Activated CD8-positive, alpha-beta T cell treated with anti-CD3 and anti-CD28 coated beads for 36 hours (primary cell): ENCODE measurements at places on chromosomes 3 and 15. TPM values are rescaled to one million over a fixed set of nuclear protein-coding genes. Genes with fewer than 3 reads are reported as not detected.

DNA sequence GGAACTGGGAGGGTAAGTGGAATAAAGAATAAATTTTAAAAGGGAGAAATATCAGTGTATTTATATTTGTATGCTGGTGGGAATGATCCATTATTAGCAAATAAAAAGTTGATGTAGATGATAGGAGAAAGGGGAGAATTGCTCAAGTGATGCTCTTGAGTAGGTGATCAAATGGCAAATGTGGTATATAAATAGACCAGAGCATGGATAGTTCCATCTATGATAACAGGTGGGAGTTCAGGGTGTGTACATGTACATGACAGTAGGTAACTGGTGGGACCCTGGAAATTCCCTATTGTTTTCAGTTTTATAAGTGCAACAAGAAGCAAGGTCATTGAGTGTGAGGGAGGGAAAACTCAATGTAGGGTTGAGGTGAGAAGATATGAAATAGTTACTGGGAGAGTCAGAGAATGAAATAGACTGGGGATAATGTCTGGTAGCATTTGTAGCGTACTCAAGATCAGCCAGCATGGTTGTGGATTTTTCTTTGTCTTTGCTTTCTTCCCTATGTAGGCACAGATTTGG lies 31.3 kb upstream of the EBLN2 start:
- no peak for DNase-seq
- peaks cover 78% of the 10 kb centered on the region for H3K4me1 ChIP-seq
- H3K4me3 ChIP-seq = no peak overlapping the region
- no peaks in the 10 kb centered on the region for H3K27me3 ChIP-seq

DNA sequence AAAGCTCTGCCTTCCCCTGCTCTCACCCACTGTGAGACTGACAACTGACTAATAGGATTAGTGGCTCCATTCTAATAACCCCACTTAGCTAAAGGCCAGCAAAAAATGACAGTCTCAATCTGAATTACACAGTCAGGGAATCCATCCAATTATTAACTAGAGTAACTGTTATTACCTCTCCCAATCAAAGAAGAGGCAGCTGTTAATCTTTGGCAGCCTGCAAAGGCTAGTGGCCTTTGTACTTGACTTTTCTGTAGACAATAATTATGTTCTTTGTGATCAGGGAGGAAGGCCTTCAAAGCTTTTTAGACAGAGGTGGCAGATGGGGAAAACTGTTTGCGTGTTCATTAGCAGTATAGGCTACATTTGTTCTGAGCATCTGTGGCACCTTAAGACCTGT lies 177.7 kb downstream of the ISL2 start:
- no peak overlapping the region for H3K27ac ChIP-seq
- no peaks in the 10 kb centered on the region for H3K4me1 ChIP-seq
- H3K36me3 ChIP-seq = peaks cover 1% of the 10 kb centered on the region
- H3K27me3 ChIP-seq = no peaks in the 10 kb centered on the region

DNA sequence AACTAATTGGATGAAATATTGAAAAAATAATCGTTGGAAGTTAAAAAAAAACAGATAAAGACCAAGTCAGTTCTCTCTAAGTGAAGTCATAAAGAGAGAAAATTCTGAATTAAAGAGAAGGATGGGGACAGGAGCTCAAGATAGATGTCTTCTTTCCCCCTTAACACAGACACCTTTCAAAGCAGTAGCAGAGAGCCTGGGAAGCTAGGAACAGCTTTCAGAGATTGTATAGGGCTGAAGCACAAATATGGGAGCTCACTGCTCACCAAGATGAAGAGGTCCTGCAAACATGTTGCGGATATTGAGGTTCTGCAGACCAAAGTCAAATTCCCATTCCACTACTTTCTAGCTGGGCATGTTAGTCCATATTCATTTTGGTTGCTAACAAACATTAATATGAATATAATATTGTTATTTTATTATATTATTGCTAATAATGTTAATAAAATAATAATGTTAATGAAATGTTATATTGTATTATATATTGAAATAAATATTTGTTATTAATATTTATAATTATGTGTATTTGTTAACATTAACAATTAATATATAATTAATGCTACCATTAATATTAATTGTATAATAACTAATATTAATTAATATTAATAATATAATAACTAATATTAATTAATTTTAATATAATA lies 319.1 kb downstream of the OXSM start:
- no peak overlapping the region for H3K27ac ChIP-seq
- no peak overlapping the region for H3K4me3 ChIP-seq
- H3K36me3 ChIP-seq = no peaks in the 10 kb centered on the region
- no peak for DNase-seq

- H3K4me3 ChIP-seq = no peak overlapping the region
- H3K36me3 ChIP-seq = no peaks in the 10 kb centered on the region
- peaks cover 16% of the 10 kb centered on the region for H3K4me1 ChIP-seq
- DNase-seq = no peak
- H3K27ac ChIP-seq = no peak overlapping the region
These were observed 5.0 kb downstream of the SPRED1 start for GRCh38 chr15:38257676-38258075.

The SEMA3F gene
- total RNA-seq = 0.34 TPM

GRCh38 chr15:86645925-86646500 lies 566.3 kb downstream of the AGBL1 start:
- H3K36me3 ChIP-seq = no peaks in the 10 kb centered on the region
- no peak overlapping the region for H3K4me3 ChIP-seq
- no peak overlapping the region for H3K27ac ChIP-seq

DNA sequence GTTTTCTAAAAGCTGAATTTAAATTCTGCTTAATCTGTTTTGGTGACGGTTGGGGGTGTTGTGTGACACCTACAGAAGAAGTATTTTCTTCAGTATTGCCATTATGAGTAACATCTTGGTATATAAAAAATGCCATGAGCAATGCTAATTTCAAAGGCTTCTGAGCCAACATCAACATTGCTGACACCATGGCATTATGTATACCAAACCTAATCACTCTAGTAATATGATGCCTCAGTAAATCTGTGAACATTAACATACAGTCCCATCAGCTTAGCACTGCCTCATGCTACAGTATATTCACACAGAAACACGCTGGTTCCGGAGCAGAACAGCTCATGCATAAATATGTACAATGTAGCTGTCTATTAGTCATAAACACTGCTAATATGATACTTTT lies 75.8 kb downstream of the ZPLD1 start:
- H3K27me3 ChIP-seq = peaks cover 2% of the 10 kb centered on the region
- H3K36me3 ChIP-seq = no peaks in the 10 kb centered on the region
- no peaks in the 10 kb centered on the region for H3K4me1 ChIP-seq
- H3K27ac ChIP-seq = no peak overlapping the region

DNA sequence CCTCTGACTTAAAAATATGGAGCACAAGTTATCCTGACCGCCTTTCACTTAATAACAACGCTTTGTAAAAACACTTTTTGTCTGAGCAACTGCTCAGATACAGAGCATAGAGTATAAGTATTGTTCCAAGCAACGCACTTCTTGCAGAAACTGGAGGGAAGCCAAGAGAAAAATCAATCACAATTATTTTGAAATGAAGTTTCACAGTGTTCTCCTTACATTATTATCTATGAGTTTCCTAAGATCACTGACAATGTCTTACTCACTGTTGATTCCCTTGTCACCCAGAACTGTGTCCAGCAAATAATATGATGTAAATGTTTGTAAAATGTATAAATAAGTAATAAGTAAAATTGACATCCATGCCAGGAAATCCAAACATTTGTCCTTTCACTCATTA lies 184.6 kb upstream of the GPR149 start:
- H3K27me3 ChIP-seq = no peaks in the 10 kb centered on the region
- no peaks in the 10 kb centered on the region for H3K4me1 ChIP-seq
- no peaks in the 10 kb centered on the region for H3K36me3 ChIP-seq
- H3K27ac ChIP-seq = no peak overlapping the region
- H3K4me3 ChIP-seq = no peak overlapping the region
- no peak for DNase-seq

DNA sequence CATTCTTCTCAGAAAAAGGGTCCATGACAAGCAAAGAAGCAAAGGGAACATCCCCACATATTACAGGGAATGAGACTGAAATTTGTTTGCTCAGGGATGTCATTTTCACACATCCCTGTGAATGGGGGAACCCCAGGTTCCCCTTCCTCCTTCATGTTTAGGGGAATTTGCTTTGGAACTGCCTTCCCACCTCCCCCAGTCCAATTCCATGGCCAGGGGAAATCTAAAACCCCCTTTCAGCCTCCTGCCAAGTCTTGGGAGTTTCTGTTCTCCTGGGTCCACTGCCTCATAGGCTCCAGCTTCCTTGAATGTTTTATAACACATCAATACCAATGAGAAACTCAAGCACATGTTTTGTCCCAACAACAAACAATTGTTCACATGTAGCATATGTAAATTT lies 297.5 kb upstream of the CTNNB1 start:
- H3K27ac ChIP-seq = no peak overlapping the region
- H3K36me3 ChIP-seq = no peaks in the 10 kb centered on the region
- no peaks in the 10 kb centered on the region for H3K4me1 ChIP-seq
- H3K4me3 ChIP-seq = no peak overlapping the region
- no peak for DNase-seq
- no peaks in the 10 kb centered on the region for H3K27me3 ChIP-seq

The ARNT2 gene
- 0.34 TPM for total RNA-seq

The SCAMP5 gene
- 0.65 TPM for total RNA-seq

- no peak overlapping the region for H3K27ac ChIP-seq
- peaks cover 6% of the 10 kb centered on the region for H3K4me1 ChIP-seq
These were observed 132.6 kb upstream of the LRRN1 start for GRCh38 chr3:3666664-3667063.

- DNase-seq = peak; percentile 80
- peaks cover 24% of the 10 kb centered on the region for H3K36me3 ChIP-seq
- no peak overlapping the region for H3K4me3 ChIP-seq
- no peaks in the 10 kb centered on the region for H3K27me3 ChIP-seq
- H3K4me1 ChIP-seq = peaks cover 43% of the 10 kb centered on the region
- peak overlapping the region; percentile 75 for H3K27ac ChIP-seq
These were observed 31.9 kb downstream of the EHD4 start for GRCh38 chr15:41940441-41940857.

DNA sequence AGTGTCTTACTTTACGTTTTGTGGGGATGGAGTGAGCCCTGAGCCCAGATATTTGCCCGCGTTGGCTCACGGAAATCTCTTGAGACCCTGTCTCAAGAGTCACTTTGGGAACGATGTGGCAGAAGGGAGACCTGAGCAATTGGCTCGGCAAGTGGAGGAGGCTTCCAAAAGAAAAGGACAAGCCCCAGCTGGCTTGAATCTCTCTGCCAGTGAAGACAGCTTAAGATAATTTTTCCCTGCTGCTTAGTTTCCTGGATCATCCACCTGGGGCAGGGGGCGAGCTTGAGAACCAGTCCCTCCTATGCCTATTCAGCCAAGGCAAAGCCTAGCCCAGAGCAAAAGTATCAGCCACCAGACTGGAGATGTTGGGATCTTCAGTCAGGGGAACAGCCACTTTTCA lies 708 bp downstream of the SEC22A start:
- DNase-seq = peak; percentile 15
- H3K27ac ChIP-seq = peak overlapping the region; percentile 95
- peak overlapping the region; percentile 83 for H3K4me3 ChIP-seq

The EOGT gene
- 4.9 TPM for total RNA-seq
